GM10248 (cell line): ENCODE measurements at places on chromosomes 1 and 21.
A peak's percentile ranks its signal among the peaks of the same experiment; 100 is the strongest.

DNA sequence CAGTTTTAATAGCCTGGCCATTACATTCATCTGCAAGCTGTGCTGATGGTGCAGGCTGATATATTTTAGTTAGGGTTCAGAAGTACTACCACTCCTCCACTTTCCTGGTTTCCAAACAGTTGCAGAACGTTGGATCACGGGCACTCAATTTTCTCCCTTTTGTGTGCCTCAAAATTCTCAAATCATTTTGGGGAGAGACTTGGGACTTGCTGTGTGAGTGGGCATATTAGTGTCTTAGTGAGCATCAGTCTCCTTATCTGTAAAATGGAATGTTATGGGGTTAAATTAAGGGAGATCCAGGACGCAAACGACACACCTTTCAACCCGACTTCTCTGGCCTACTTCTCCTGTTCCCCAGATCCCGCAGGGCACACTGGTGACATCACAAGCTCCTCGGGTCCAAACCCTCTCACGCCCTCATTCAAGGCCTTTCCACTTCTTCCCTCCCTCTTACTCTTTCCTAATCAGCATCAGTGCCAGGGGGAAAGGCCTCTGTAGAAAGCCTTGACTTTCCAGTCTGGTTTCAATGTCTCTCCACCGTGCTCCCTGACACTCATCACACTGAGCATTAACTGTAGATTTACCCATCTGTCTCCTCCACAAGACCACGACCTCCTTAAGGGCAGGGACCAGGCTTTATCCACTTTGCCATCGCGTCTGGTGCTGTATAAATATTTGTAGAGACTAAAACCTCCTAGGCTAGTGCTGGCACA, 1.2 kb downstream of the PIGP start:
- DNase-seq: peak; percentile 16

DNA sequence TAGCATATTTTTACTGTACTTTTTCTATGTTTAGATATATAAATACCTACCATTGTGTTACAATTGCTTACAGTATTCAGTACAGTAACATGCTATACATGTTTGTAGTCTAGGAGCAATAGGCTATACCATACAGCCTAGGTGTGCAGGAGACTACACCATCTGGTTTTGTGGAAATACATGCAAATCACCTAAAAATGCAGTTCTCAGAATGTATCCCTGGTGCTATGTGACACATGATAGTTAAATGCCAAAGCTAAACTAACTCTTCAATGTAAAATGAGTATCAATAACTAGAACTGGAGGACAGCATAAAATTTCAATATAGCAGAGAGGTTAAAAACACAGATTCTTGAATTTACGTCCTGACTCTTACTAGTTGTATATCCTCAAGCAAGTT, 14.8 kb downstream of the NUCKS1 start:
- DNase-seq: no peak

GRCh38 chr1:51203874-51204245, 32.2 kb upstream of the RNF11 start:
- DNase-seq: no peak

GRCh38 chr21:28215214-28215954, 777.3 kb downstream of the LTN1 start:
- DNase-seq: no peak

- no peak for DNase-seq
Observed at GRCh38 chr1:165737196-165737595, 31.5 kb downstream of the TMCO1 start.

DNA sequence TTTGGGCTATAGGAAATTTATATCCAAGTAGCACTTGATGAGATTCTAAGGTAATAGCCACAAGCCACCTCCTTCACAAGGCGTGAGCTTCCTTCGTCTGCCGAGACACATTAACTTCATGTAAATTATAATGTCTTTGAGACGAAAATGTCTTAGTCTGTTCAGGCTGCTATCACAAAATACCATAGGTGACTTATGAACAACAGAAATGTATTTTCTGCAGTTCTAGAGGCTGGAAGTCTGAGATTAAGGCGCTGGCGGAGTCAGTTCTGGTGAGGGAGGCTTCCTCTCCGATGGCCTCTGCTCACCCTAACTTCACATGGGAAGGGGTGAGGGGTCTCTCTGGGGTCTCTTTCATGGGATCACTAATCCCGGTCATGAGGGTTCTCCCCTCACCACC, 133.0 kb downstream of the ETS2 start:
- no peak for DNase-seq

- DNase-seq: no peak
Observed at GRCh38 chr1:93567255-93567918, 114.2 kb downstream of the BCAR3 start.

DNA sequence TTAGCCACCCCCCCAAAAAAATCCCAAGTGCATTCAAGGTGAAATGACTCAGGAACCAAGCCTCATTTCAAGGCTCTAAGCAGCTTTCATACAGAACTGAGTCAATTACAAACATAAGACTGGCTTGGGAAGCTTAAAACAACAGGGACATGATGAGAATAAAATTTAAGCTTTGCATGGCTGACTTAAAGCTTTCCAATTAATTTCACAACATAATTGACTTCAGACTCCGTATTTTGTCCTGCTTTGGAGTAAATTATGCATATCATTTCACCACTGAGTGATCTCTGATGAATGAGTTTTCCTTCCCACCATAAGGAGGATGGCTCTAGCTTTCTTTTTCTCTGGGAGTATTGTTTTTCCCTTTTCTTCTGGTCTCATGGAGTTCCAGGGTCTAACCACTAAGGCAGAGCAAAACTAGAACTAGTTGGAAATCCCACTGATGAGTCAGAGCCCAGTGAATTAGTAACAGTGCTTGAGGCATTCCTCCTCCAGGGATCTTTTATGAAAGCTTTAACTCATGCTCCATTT, 72.8 kb downstream of the XCL2 start:
- no peak for DNase-seq

DNA sequence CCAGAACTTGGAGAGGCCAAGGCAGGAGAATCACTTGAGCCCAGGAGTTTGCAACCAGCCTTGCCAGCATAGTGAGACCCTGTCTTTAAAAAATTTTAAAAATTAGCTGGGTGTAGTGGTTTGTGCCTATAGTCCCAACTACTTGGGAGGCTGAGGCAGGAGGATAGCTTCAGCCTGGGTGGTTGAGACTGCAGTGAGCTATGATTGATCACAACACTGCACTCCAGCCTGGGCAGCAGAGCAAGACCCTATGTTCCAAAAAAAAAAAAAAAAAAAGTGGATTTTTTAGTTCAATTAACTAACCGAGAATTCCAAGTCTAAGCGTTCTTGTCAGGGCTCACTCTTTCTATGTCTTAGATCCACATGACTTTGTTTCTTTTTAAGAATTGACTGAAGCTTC, 130.3 kb upstream of the NRIP1 start:
- no peak for DNase-seq

GRCh38 chr1:102655034-102655433, 453.3 kb downstream of the COL11A1 start:
- DNase-seq: no peak

GRCh38 chr1:197808880-197809279, 33.6 kb upstream of the DENND1B start:
- no peak for DNase-seq

GRCh38 chr1:59072583-59072947, 224.3 kb upstream of the FGGY start:
- DNase-seq: no peak

- peak; percentile 87 for DNase-seq
Observed at GRCh38 chr1:21508580-21509350, 458 bp upstream of the ALPL start.

DNA sequence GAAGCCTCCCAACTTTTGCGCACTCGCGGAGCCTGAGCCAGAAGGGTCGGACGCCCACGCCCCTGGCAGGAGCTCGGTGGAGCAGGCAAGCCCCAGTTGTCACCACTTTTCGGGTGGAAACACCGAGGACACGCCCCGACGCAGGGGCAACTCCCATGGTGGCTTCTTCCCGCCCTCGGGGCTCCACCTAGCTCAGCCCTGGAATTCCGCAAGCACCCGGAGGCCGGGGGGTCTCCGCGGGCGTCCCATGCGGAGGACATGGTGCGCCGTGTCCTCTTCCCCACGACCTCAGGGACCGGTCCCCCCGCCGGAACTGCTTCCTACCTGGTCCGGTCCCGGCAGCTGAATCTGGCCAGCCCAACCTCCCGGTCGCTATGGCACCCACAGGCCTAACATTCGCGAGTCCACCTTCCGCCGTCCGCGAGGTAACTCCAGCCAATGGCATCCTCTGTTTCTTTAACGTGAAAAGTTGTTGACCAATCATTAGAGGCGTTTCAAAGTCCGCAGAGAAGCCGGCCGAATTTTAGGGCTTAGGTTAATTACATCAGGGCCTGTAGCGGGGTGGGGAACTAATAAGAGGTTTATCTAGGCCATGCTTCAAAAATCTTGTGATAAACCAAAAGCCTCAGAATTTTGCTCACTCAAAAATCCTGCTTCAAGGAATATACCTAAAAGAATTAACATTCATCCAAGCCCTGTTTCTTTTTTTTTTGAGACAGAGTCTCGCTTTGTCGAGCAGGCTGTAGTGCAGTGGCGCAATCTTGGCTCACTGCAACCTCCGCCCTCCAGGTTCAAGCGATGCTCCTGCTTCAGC, at the start of gene STPG1:
Gene STPG1, minus strand, starts transcription at position 433 of the 814 bp plus-strand sequence. CDS start 12,394 bp downstream, outside the sequence.
- DNase-seq: peak; percentile 96

GRCh38 chr1:1875932-1876331, 15.0 kb downstream of the GNB1 start:
- no peak for DNase-seq

GRCh38 chr1:27523337-27524020, 33.5 kb upstream of the WASF2 start:
- DNase-seq: no peak
